ENCODE measurements at places on chromosomes 16 and 17.

- no peak for DNase-seq
These were observed 1.3 kb upstream of the TNFSF13 start for GRCh38 chr17:7557147-7557764.

- DNase-seq = no peak
These were observed 56.7 kb downstream of the TANGO6 start for GRCh38 chr16:68900009-68900408.

DNA sequence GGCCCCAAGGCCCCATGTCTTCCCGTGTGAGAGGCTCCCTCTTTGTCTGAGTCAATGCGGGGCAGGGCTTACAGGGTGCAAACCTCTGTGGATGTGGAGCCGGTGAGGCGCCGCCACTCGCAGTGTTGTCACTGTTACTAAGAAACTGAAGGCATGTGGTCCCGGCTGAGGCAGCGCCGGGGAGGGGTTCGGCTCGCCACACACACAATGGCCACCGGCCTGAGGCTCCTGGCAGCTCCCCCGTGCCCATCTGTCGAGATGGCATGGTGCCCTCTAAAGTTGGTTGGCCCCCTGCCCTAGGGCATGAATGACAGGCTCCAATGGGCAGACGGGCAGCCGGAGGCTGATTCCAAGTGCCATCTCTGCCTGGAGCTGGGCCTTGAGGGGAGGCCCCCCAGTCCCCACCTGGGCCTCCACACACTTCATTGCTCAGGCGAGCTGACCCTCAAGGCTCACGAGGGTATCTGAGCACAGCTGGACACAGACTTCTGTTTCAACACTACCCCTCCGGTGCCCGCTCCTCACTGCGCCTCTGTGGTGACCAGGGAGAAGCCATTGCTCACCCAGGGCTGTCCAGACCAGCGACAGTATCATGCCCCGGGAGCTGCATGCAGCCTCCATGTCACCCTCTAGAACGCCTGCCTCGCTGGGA lies 137.2 kb downstream of the C16orf78 start:
- no peak for DNase-seq

DNA sequence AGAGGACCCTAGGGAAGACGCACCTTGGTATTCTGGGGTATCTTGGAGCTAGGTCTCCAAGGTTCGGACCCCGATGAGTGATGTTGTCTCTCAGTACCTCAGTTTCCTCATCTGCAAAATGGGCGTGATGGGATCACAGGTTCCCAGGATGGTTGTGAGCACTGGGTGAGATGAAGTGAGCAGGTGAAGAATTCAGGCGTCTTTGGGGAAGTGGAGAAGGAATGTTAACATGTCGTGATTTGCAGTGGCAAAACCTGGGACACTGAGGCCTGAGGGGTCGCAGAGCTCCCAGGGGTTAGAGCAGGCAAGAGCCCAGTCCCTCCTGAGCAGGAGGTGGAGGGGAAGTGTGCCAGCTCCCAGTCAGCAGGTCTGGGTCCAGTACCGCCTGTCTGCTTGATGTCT lies 215.1 kb upstream of the GSE1 start:
- no peak for DNase-seq

GRCh38 chr16:25481636-25482035 lies 210.1 kb upstream of the HS3ST4 start:
- no peak for DNase-seq

DNA sequence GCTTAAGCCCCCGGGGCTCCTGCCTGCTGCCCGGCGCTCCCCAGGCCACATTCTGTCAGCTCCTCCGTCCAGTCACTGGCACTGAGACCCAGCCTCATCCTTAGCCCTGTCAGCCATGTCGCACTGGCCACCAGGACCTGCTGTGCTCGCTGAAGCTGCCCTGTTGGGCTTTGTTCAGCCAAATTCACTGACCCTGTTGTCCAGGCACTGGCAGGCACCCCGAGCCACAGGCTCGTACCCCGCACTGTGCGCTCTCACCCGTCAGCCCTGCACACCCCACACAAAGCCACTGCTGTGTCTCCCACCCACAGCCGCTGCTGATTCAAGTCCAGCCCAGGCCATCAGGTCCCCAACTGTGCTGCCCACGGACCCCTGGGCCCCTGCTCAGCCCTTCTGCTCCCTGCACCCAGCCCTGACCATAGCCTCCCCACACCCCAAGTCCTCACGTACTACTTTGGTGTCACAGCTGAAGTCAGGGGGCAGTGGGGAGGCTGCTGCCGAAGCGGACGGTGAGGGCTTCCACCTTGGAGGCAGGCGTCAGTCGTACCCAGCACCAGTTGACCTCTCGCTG lies 131.5 kb upstream of the CHMP6 start:
- DNase-seq = no peak

DNA sequence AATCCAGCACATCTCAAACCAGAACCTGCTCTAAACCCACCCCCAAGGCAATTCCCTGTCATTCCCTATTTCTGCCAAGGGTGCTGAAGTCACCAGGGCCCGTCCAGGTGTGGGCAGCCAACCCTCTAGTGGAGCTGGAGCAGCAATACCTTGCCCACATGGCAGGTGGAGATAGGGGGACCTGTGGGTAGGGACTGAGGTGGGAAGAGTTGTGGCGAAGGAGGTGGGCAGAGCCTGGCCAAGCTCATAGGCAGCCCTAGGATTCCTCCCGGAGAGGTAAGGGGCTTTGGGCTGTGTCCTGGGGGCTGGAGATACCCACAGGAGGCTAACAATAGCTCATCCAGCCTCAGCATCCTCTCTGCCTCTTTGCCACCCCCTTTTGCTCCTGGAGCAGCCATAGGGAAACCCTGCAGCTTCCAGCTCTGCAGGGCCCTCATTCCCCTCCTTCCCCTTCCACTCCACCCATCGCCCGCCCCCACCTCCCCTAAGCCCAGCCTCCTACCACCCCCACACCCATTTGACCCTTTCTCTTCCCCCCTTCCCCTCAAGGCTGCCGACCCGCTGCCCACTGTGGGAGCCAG lies 30.4 kb upstream of the CRHR1 start:
- no peak for DNase-seq

DNA sequence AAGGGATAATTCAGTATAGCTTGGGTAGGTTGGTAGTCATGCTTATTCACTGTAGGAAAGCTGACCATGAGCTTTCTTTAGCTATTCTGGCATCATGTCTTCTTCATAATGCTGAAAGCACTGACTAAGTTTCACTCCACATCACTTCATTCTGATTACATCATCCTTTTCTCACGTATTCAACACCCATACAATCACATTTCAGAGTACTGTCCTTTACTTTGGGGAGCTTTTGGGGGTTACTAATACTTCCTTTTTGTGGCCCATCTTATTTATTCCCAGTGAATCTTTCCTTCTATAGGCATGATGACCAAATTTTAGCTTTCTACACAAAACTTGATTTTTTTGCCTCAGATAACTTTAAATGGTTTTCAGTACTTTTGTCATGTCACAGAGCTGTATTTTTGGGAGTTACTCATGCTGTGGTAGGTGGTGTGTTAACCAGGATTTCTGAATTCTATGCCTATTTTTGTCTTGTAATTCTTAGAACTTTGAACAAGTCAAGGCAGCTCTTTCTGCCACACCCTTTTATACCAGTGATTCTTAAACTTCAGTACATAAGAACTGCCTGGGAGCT lies 23.5 kb downstream of the TADA2A start:
- no peak for DNase-seq

GRCh38 chr16:75019007-75019406 lies 20.2 kb downstream of the ZNRF1 start:
- DNase-seq = no peak

DNA sequence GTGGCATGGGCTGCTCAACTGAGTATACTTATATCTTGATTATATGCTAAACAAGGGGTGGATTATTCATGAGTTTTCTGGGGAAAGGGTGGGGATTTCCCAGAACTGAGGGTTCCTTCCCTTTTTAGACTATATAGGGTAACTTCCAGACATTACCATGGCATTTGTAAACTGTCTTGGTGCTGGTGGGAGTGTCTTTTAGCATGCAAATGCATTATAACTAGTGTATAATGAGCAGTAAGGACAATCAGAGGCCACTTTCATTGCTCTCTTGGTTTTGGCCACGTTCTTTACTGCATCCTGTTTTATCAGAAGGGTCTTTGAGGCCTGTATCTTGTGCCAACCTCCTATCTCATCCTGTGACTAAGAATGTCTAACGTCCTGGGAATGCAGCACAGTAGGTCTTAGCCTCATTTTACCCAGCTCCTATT lies 12.0 kb downstream of the PRR11 start:
- DNase-seq = peak; percentile 47

DNA sequence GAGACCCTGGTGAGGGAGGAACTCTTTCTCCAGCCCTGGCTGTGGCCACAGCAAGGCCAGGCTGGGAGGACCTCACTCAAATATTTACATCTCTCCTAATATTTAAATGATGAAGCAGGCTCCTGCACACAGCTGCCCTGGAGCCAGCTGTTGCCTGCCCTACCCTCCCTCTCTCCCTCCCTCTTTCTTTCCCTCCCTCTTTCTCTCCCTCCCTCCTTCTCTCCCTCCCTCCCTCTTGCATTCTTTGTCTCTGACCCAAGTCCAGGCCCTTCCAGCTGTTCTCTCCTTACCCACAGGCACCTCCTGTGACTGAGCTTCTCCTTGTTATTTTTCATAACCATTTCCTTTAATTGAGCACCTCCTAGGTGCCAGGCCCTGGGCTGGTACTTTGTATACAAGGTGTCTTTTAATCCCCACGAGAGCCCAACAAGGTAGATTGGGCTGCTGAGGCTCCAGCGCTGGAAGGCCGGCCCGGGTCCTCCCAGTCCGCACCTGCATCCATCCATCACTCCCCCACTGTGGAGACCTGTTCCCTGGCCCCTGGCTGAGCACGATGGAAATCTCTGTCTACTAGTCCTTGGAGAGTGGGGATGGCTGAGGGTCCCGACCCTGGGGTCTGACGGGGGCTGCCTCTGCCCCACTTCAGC lies 242.3 kb downstream of the SEC14L1 start:
- no peak for DNase-seq

GRCh38 chr17:71941920-71942319 lies 178.9 kb upstream of the SOX9 start:
- no peak for DNase-seq

GRCh38 chr16:62077998-62078397 lies 41.8 kb upstream of the CDH8 start:
- DNase-seq = no peak

DNA sequence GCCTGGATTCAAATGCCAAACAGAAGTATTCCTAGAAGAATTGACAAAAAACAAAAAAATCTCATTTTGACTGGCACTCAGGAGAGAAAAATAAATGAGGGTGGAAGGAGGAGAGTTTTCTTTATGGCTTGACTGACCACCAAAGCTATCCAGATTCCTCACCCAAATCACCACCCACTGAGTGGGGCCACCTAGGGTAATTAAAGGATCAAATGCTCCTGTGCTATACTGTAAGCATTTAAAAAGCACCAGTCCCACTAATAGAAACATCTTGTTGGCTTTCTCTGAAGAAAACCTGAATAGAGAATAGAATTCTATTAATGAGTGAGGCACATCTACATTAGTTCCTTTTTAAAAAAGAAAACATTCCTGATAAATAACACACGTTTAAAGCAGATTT lies 163.3 kb downstream of the ANKFN1 start:
- no peak for DNase-seq

DNA sequence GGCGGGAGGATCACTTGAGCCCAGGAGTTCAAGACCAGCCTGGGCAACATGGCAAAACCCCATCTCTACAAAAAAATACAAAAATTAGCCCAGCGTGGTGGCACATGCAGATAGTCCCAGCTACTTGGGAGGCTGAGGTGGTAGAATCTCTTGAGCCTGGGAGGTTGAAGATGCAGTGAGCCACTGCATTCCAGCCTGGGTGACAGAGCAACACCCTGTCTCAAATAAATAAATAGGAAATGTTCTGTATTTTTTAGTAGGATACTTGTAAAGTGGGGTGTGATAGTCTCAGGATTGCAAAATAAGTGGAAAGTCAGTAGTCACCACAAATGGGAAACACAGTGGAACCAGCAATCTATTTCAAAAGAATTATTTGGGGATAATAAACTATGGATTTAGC lies 4.0 kb downstream of the RSPRY1 start:
- no peak for DNase-seq

- no peak for DNase-seq
These were observed 338.5 kb downstream of the PMP22 start for GRCh38 chr17:14926526-14927122.

DNA sequence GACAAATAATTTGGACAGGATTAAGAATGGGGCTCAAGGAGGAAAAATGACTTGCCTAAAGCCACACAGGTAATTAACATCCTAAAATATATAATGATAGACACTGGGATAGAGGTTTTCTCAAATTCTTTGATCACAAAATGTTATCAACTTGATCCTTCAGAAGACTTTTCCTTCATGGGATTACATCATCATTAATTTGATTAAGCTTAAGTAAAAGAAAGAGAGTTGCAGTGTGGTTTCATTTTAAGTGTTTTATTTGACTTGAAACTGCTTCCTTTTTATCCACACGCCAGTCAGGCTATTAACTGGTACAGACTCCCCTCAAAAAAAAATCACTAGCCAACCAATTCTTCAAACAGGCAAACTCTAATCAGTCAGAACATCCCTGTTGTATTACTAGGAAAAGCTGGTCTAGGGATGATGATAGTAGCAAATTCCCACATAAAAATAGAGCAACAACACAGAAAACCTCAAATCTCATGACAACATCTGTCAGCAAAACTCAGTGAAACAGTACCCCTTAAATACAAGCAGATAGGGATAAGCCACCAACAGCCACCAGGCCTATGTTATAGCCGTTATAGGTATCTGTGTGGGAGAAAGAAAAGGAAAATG lies 32.5 kb downstream of the AKAP10 start:
- no peak for DNase-seq

DNA sequence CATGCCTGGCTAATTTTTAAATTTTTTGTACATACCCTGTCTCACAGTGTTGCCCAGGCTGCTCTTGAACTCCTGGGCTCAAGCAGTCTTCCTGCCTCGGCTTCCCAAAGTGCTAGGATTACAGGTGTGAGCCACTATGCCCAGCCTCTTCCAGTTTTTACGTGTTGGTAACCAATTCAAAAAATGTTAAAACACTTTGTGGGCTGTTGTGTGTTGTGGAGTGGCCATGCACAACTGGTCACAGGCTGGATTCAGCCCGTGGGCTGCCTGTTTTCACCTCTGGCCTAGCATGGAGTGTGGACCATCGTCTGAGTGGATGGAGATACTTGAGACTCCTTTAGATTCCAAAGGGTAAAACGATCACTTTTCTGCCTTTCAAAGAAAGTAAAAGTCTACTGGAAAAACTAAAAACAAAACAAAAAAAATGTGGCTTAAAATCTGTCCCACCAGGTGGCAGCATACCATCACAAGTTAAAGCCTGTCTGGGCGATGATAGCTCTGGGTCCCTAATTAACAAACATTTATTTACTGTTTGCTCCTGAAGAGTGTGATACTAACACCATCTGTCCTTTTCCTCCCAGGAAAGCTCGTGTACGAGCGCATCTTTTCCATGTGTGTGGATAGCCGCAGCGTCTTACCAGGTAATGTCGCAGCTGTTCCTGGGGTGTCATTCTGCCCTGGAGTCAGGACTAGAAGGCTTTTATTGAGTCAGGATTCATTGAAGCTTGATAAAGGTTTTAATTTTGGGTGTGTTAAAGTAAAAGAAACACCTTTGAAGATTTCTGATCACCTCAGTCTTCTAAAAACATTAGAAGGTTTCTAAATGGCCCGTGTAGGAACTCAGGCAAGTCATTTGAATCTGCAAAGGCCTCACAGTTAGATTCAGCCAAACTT lies 45.8 kb downstream of the VPS35L start:
- DNase-seq = no peak

Data from T-helper 2 cell (primary cell).